ENCODE measurements at places on chromosomes 16 and 17.

DNA sequence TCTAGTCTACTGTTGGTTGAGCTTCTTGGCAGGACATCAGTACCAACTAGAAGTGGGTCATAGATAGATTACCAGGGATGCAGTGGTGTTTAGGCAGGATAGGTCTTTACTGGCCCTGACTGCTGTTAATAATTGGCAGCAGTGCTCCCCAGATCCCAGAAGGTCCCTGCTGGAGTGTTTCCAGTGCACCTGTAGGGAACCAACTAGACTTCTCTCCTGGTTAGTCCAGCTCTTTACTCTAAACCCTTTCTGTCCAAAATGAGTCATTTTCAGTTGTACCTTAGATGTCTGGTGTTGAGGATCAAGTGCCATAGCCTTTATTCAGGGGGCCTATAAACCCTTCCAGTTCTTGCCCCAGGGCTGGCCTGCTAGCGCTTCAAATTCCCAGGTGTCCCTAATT, 8.7 kb downstream of the POLR2C start:
- no peak for DNase-seq

GRCh38 chr16:11642765-11643116, 25.5 kb upstream of the SNN start:
- no peak for DNase-seq

- DNase-seq, result no peak
Observed at GRCh38 chr17:75447951-75448856, 8.2 kb upstream of the TMEM94 start.

- DNase-seq, result peak; percentile 48
Observed at GRCh38 chr17:8362651-8363332, 13.7 kb downstream of the KRABD2 start.

GRCh38 chr17:16398270-16399267, 16.8 kb upstream of the TRPV2 start:
- DNase-seq, result no peak

Data from EL (cell line).